ENCODE measurements at places on chromosomes 5 and 9. TPM values are rescaled to one million over a fixed set of nuclear protein-coding genes. Genes with fewer than 3 reads are reported as not detected.

INSYN2B gene
- total RNA-seq: 0.12 TPM

ADCY2 gene
- 0.36 TPM for total RNA-seq

LVRN gene
- 0.46 TPM for total RNA-seq

PCSK5 gene
- 8.9 TPM for total RNA-seq

OR13F1 gene
- total RNA-seq: not detected

IGFBPL1 gene
- 2.8 TPM for total RNA-seq

SPAG8 gene
- total RNA-seq: 3.3 TPM

RASEF gene
- 0.41 TPM for total RNA-seq

SOX30 gene
- total RNA-seq: not detected

CTNND2 gene
- total RNA-seq: 2.1 TPM

GRCh38 chr5:96312383-96312782, 120.7 kb downstream of the PCSK1 start:
- no peak overlapping the region for H3K4me3 ChIP-seq
- H3K27me3 ChIP-seq: no peaks in the 10 kb centered on the region
- DNase-seq: no peak
- H3K27ac ChIP-seq: no peak overlapping the region
- H3K4me1 ChIP-seq: peaks cover 8% of the 10 kb centered on the region

- DNase-seq: no peak
- H3K27me3 ChIP-seq: no peaks in the 10 kb centered on the region
- H3K4me3 ChIP-seq: peak overlapping the region; percentile 26
- H3K27ac ChIP-seq: peak overlapping the region; percentile 94
Observed at GRCh38 chr5:67998709-67999261, 216.8 kb upstream of the PIK3R1 start.

DNA sequence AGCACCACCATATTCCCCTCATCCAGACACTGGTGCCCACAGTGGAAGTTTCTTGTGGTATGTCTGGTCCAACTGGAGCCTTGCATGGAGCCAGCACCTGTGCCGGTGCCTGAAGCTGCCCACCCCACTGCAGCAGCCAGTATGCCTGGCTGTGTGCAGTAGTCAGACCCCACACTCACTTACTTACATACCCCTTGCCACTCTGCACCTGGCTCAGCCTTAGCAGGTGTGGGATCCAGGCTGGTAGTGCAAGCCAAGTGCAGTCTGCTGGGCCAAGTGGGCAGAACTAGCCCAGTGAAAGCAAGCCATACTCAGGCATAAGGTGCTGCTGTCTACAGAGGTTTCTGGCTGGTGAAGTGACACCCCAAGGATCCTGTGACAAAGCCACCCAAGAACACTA, 871.4 kb upstream of the C9orf72 start:
- H3K4me3 ChIP-seq: no peak overlapping the region
- H3K27me3 ChIP-seq: no peaks in the 10 kb centered on the region
- no peaks in the 10 kb centered on the region for H3K36me3 ChIP-seq
- no peak overlapping the region for H3K27ac ChIP-seq
- H3K4me1 ChIP-seq: no peaks in the 10 kb centered on the region

GRCh38 chr5:174550026-174550425, 174.4 kb upstream of the MSX2 start:
- no peak for DNase-seq
- no peaks in the 10 kb centered on the region for H3K36me3 ChIP-seq
- peaks cover 21% of the 10 kb centered on the region for H3K4me1 ChIP-seq
- no peak overlapping the region for H3K4me3 ChIP-seq
- no peak overlapping the region for H3K27ac ChIP-seq

- H3K4me1 ChIP-seq: peaks cover 26% of the 10 kb centered on the region
- no peak overlapping the region for H3K4me3 ChIP-seq
- H3K27ac ChIP-seq: no peak overlapping the region
- no peaks in the 10 kb centered on the region for H3K27me3 ChIP-seq
- peak; percentile 59 for DNase-seq
Observed at GRCh38 chr9:38004809-38005560, 64.0 kb downstream of the SHB start.

- H3K27me3 ChIP-seq: no peaks in the 10 kb centered on the region
- no peak overlapping the region for H3K4me3 ChIP-seq
- DNase-seq: no peak
- H3K4me1 ChIP-seq: peaks cover 30% of the 10 kb centered on the region
- peak overlapping the region; percentile 5 for H3K27ac ChIP-seq
Observed at GRCh38 chr9:3954331-3955304, 345.2 kb downstream of the GLIS3 start.

DNA sequence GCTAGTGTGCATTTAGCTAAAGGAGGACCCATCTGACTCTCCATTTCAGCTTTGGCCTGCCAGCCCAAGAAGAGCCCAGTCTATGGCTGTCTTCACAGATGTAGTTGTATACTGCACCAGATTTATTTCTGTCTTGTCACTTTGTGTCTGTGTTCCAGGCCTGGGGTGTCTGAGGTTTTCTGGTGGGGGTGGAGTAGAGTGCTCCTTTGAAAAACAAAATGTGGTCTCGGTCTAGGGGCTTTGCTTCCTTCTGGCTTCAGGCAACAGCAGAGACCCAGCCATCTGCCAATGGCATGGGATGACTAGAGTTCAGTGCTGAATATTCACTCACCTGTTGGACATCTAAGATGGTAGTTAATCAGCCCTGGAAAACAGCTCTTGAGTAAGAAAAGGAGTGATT, 10.9 kb downstream of the IGIP start:
- H3K27ac ChIP-seq: no peak overlapping the region
- H3K4me3 ChIP-seq: no peak overlapping the region
- H3K27me3 ChIP-seq: no peaks in the 10 kb centered on the region
- H3K36me3 ChIP-seq: no peaks in the 10 kb centered on the region

GRCh38 chr9:89732295-89732938, 127.6 kb downstream of the GADD45G start:
- H3K27me3 ChIP-seq: peaks cover 20% of the 10 kb centered on the region
- peak overlapping the region; percentile 32 for H3K27ac ChIP-seq
- DNase-seq: no peak
- H3K4me3 ChIP-seq: no peak overlapping the region

DNA sequence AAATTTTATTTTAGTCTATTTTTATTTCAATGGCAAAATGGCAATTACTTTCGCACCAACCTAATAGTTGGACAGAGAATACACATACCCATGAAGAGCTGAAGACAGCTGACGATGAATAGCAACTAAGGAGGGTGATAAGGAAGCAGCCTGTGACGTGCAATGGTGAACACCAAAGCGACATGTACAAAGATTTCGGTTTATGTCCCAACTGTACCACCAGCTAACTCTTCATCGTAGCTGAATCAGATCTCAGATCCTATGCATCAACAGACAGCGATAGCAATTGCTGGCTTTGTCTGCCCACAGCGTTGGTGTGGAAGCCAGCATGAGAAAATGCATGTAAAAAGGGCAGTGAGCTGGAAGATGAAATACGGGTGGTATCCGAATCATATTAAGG, 130.6 kb upstream of the ANKH start:
- DNase-seq: no peak
- H3K4me1 ChIP-seq: peaks cover 37% of the 10 kb centered on the region
- H3K27ac ChIP-seq: no peak overlapping the region
- peaks cover 3% of the 10 kb centered on the region for H3K36me3 ChIP-seq
- H3K4me3 ChIP-seq: no peak overlapping the region

GRCh38 chr5:80041527-80041926, 6.4 kb downstream of the THBS4 start:
- H3K4me1 ChIP-seq: no peaks in the 10 kb centered on the region
- peaks cover 2% of the 10 kb centered on the region for H3K36me3 ChIP-seq
- DNase-seq: no peak
- H3K4me3 ChIP-seq: no peak overlapping the region
- peaks cover 55% of the 10 kb centered on the region for H3K27me3 ChIP-seq
- H3K27ac ChIP-seq: no peak overlapping the region

- H3K4me1 ChIP-seq: peaks cover 27% of the 10 kb centered on the region
- no peak overlapping the region for H3K4me3 ChIP-seq
- H3K27ac ChIP-seq: no peak overlapping the region
- no peak for DNase-seq
Observed at GRCh38 chr9:82334286-82334685, 345.7 kb downstream of the SPATA31D1 start.

DNA sequence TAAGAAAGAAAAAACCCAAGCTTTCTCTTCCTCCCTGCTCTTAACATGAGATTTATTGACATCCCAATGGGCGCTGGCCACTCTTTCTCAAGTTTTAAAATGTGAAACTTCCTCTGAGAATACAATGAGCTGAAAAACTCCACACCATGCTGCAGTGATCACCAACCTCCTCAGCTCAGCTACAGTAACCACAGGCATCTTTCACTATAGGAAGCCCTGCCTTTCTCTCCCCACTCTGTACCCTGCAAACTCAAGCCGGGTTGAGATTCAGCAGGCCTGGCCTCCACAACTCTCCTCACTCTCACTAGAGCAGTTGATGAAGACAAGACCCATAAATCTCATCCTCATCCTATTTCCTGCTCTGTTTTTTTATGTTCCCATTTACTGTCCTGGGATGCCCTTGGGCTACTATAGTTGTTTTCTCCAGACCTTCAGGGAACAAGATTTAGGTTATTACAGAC, 48.3 kb downstream of the SH3TC2 start:
- no peak for DNase-seq
- H3K27me3 ChIP-seq: no peaks in the 10 kb centered on the region
- H3K27ac ChIP-seq: no peak overlapping the region
- H3K4me3 ChIP-seq: no peak overlapping the region

- peaks cover 18% of the 10 kb centered on the region for H3K36me3 ChIP-seq
- no peaks in the 10 kb centered on the region for H3K27me3 ChIP-seq
- DNase-seq: no peak
- no peak overlapping the region for H3K4me3 ChIP-seq
Observed at GRCh38 chr9:76077537-76077936, 187.1 kb downstream of the PCSK5 start.

DNA sequence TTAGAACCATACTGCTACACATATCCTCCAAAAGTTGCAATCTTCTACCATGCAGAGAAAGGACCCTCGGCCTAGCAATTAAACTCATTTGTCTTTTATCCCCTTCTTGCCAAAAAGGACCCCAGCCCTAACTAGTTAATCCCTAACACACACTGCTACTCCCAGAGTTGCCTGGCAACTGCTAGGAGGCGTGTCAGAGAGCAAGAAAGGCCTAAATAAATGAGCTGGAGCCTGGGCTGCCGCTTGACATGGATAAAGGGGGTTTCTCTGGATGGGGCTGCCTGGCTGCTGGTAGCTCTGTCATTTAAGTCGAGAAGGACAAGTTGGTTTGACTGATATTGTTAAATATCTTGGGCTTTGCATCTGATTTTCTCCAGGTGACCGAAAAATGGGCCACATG, 194.8 kb downstream of the CRB2 start:
- no peak for DNase-seq
- no peaks in the 10 kb centered on the region for H3K27me3 ChIP-seq
- no peak overlapping the region for H3K27ac ChIP-seq
- peaks cover 4% of the 10 kb centered on the region for H3K36me3 ChIP-seq
- no peaks in the 10 kb centered on the region for H3K4me1 ChIP-seq

DNA sequence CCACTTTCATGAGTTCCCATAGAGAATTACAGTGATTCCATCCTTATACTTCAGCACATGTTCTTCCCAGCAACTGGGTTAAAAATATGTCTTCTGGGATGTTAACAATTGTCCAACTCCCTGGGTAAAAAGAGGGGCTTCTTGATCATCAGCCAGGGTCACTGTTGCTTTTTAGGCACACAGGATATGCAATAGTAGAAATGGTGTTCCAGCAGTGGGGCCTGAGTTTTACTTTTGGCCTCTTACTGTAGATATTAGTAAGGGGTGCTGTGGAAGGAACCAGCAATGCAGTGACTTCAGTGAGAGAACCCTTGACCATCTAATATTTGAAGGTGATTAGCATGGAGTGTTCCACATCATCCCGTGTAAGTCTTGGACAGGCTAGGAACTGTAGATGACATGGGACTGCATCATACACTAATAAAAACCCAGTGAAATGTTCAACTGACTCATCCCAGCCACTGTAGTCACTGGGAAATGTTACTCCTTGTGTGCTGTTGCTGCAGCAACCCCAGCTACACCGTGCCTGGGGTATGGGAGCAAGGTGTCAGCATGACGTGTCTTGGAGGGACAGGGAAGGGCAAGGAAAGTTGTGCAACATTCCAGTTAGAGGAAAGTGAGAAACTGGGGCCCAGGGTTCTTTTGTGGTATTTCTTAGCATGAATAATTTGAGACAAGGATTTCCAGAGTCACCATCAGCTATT, 610.9 kb downstream of the RAB3C start:
- H3K4me1 ChIP-seq: peaks cover 24% of the 10 kb centered on the region
- no peak overlapping the region for H3K4me3 ChIP-seq
- DNase-seq: no peak
- no peaks in the 10 kb centered on the region for H3K27me3 ChIP-seq
- H3K36me3 ChIP-seq: peaks cover 2% of the 10 kb centered on the region
- H3K27ac ChIP-seq: peak overlapping the region; percentile 80

- no peak overlapping the region for H3K4me3 ChIP-seq
- H3K4me1 ChIP-seq: peaks cover 3% of the 10 kb centered on the region
- no peak for DNase-seq
- H3K27ac ChIP-seq: no peak overlapping the region
Observed at GRCh38 chr9:75950998-75951397, 60.5 kb downstream of the PCSK5 start.

DNA sequence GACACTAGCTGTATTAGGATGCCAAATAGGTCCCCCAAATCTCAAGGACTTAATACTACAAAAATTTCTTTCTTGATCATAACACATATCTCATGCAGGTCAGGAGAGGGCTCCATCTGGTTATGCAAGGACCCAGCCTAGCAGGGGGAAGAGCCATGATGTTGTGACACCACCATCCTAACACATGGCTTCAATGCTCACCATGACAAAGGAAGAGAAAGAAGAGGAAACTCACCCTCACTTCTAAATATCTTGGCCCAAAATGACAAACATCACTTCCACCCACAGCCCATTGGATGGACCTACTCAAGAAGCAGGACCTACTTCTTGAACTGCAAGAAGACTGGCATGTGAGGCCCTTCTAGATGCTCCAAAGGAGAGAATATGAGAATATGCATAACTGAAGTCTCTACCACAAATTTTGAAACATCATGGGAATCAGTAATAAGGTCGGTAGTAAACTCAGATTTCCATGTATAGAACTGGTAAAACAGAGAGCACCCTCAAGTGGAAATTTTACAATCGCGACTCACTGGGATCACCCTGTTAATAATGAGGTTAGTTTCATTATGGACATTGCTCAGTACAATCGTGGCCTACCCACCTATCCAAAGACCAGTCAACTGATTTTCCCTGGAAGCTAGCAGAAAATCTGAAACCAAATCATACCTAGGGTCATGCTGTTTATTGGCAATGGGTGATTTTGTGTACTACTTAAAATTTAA, 308.2 kb downstream of the ACTL7B start:
- peaks cover 18% of the 10 kb centered on the region for H3K4me1 ChIP-seq
- H3K27me3 ChIP-seq: no peaks in the 10 kb centered on the region
- no peak overlapping the region for H3K4me3 ChIP-seq
- no peak for DNase-seq

- H3K27me3 ChIP-seq: no peaks in the 10 kb centered on the region
- H3K36me3 ChIP-seq: no peaks in the 10 kb centered on the region
- no peak for DNase-seq
- H3K4me3 ChIP-seq: no peak overlapping the region
Observed at GRCh38 chr5:158324236-158324635, 465.3 kb upstream of the CLINT1 start.

Data from chondrocyte (in vitro differentiated cells).